ENCODE measurements at places on chromosomes 12 and 14.

- DNase-seq = no peak
Observed at GRCh38 chr12:93022603-93023340, 93.7 kb upstream of the EEA1 start.

GRCh38 chr12:131732-132495 is 65.3 kb downstream of the IQSEC3 start:
- no peak for DNase-seq

GRCh38 chr14:100536721-100537445 is 50.3 kb downstream of the BEGAIN start:
- peak; percentile 1 for DNase-seq

GRCh38 chr14:23351681-23352505 is 794 bp downstream of the SLC22A17 start:
- no peak for DNase-seq

DNA sequence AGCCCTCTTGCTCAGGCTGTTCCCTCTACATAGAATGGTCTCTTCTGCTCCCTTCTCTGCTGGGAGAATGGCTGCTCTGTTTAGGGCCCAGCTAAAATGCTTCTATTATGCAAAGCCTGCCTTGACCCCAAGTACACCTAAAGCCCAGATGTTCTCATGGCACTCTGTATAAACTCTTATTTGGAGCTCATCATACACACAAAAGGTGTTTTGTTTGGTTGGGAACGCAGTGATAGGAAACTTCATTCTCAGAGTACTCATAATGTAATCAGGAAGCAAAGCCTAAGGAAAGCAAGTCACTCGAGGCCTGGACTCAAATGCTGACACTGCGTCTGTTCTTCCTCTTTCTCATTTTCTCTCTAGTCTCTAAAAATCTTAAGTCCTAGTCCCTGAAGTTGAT is 38.2 kb upstream of the SYCP3 start:
- DNase-seq = no peak

DNA sequence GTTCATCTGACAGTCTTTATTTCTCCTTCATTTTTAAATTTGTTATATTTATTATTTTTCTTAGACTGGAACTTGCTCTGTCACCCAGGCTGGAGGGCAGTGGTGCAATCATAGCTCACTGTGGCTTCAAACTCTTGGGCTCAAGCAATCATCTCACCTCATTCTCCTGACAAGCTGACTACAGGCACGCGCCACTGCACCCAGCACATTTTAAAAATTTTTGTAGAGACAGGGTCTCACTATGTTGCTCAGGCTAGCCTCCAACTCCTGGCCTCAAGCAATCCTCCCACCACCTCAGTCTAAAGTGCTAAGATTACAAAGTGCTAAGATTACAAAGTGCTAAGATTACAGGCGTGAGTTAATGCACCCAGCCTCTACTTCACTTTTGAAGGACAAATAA is 96.6 kb downstream of the RALGAPA1 start:
- no peak for DNase-seq

- no peak for DNase-seq
Observed at GRCh38 chr14:79204591-79204990, 1006.7 kb downstream of the DIO2 start.

GRCh38 chr12:2449586-2449985 is 345.2 kb upstream of the FKBP4 start:
- DNase-seq = no peak

- no peak for DNase-seq
Observed at GRCh38 chr14:58787592-58787991, 149.8 kb downstream of the DACT1 start.

DNA sequence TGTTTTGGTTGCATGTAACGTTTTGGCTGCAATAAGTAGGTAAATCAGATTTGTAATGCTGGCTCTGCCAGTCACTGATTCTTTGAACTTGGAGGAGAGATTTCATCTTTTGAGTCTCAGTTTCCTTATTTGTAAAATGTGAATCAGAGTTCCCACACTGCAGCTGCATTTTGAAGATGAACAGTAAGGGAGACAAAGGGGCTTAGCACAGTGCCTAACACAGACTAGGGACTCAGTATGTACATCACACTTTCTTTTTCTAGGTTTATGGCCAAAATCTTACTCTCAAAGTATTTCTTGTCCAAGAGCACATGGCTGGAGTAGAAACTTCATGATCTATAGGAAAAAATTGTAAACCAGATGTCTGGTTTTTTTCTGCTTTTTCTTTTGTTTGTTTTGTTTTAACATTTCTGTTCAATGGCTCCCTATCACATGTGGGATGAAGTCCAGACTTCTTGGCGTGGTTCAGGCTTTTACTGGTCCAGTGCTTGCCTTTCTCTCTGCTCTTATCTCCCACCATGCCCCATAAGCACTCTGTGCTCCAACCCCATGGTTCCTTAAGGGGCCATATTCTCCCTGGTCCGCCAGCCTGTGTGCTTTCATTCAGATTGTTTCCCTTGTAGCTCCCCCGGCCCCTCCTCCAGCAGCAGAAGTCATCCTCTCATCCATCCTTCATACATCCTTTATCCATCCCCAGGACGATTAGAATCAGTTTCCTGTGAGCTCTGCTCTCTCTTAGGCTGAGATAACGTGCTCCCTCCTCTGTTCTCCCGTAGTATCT is 58.0 kb downstream of the SYNE2 start:
- DNase-seq = no peak

DNA sequence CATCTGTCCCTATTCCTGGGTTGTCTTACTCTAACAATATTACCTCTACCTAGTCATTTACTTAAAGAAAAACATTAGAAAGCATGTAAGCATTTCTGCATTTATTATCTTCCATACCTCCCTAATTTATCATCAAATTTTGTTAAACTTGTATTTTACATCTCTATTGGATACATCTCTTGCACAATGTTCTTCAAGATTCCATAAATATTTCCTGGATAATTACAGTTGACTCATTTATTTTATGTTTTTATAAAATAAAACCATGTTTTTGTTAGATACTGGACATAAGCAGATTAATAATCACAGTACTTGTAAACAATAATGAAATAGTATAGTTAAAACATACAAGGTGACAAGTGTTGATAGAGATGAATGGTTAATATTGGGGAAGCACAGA is 209.0 kb downstream of the TMTC3 start:
- DNase-seq = no peak

DNA sequence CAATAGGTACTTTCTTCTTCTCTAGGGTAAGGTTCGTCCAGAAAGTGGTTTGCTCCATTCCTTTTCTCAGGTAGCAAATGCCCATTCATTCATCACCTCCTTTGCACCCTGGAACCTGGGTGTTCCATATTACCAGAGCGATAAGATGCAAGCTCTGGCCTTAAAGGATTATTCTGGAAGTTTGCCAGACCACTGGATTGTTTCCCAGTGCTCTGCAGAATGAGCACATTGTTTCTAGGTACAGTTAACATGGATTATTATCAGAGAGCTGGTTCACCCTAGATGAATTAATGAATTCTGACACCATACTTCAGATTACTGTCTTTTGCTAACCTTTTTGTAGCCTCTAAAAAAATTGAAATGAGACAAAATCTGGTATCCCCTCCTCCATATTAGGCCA is 170.9 kb upstream of the BMP4 start:
- no peak for DNase-seq

DNA sequence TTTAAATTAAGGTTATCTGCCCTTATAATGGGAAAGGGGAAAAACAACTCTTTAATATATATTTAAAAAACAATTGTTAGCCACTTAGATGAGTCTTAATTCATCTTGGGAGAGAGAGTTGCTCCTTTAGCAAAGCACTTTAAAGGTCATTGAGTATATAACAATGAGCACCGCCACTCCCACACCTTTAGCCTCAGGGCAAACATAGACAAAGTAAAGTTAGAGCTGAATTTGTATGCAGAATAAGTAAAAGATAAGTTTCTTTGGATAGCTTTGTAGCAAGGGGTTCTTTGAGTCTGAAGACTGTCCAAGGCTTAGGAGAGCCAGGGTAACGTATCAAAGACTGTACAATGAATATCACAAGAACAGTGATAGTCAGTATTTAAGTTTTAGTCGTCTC is 728.8 kb upstream of the LMO3 start:
- DNase-seq = no peak

DNA sequence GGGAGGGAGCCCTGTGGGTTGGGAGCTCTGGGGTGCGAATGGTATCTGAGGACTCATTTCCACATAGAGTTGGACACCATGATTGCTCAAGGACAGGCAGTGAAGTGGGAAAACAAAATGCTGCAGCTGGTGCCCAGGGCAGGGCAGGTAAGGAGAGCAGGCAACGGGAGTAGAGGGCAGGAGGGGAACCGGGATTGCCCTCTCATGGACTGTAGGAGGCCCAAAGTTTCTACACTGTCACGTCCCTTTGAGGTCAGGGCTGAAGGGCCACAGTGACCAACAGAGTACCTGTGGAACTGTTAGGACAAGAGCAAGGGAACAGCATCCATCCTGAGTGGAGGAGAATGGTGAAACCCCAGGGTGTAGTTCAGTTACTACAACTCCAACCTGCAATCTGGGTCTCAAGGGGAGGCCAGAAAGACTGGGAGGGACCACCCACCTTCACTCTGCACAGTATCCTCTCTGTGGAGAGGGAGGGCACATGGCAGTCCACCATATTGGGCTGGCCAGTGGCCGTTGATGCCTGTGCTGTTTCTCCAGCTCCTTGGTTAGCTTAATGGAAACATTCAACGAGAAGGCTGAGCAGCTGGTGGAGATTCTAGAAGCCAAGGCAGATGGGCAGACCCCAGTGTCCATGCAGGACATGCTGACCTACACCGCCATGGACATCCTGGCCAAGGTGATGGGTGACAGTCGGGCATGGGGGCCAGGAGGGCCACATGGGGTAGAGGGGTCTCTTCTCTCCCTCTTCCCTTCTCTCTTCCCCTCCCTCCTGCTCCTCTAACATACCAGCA is 22.2 kb downstream of the CYP46A1 start:
- DNase-seq = no peak

GRCh38 chr14:43938588-43939281 is 568.3 kb downstream of the FSCB start:
- no peak for DNase-seq

GRCh38 chr12:65496617-65497016 is 218.1 kb downstream of the MSRB3 start:
- no peak for DNase-seq
